Thyroid gland (tissue), 4 donors: ENCODE measurements at places on chromosomes 13 and 19.
A peak's percentile ranks its signal among the peaks of the same experiment; 100 is the strongest.

DNA sequence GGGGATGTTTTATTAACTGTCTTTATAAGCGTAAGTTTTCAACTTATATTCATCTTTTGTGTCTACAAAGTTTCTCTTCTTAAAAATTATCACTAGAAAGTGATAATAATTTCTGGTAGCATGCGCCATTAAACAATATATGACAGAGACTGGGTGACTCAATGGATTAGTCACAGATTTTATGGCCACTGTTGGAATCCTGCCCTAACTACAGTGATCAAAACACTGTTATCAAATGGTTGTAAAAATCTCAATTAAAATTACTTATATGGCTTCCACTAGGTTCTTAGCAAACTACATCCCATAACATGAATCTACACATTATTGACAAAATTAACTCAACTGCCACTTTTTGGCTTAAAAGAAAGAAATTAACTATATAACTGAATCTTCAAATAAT is 350.0 kb downstream of the DACH1 start:
- no peak for DNase-seq

DNA sequence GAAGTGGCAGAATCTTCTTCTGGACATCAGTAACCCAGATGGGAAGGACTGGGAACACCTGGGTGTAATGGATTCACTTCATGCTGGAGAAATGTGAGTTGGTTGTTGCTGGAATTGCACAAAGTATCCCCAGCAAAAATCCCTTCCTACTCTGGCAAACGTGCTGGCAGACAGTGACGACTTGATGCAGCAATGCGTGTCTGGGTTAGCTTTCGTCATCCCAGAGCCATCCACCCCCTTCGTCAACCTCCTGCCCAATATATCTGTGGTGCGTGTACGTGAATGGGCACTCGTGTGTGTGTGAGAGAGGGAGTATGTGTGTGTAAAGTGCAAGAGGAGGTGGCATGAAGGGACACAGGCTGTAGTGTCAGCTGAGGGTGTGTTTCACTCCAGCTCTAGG is 70.9 kb downstream of the TM9SF2 start:
- DNase-seq = no peak

DNA sequence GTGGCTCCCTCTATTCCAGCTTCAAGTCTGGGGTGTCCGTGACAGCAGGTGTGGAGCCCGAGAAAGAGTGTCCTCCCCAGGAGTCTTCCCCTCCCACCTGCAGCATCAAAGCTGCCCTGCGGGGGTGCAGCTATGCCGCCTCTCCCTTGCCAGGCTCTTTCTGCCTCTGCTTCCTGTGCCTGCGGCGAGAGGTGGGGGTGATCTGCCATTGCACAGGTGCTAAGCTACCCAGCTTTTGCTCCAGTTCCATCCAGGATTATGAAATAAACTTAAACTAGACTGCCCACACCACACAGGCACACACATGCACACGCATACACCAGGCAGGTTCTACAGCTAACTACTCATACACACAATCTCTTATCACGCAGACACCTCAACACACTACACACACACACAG is 104.7 kb upstream of the CLDN10 start:
- no peak for DNase-seq

GRCh38 chr19:10321874-10322835 is 6.3 kb upstream of the FDX2 start:
- no peak for DNase-seq

DNA sequence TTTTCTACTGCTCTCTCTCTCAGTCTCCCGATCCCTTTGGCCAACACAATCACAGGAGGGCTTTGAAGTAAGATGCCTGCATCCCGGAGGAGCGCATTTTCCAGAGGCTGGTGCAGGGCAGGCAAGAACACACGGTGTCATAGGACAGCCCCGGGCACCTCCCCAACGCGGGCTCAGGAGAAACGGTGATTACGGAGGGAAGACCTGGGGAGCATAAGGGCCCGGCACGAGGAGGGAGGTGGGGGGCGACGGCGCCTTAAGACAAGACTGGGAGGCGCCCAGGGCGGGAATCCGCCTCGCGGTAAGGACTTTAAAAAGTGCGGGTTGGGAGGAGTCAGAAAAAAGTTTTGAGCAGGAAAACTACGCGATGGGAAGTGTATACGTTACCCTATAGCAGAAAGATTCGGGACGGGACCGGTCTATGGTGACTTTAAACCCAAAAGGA is 18.7 kb upstream of the ZNF888 start:
- peak; percentile 43 for DNase-seq

DNA sequence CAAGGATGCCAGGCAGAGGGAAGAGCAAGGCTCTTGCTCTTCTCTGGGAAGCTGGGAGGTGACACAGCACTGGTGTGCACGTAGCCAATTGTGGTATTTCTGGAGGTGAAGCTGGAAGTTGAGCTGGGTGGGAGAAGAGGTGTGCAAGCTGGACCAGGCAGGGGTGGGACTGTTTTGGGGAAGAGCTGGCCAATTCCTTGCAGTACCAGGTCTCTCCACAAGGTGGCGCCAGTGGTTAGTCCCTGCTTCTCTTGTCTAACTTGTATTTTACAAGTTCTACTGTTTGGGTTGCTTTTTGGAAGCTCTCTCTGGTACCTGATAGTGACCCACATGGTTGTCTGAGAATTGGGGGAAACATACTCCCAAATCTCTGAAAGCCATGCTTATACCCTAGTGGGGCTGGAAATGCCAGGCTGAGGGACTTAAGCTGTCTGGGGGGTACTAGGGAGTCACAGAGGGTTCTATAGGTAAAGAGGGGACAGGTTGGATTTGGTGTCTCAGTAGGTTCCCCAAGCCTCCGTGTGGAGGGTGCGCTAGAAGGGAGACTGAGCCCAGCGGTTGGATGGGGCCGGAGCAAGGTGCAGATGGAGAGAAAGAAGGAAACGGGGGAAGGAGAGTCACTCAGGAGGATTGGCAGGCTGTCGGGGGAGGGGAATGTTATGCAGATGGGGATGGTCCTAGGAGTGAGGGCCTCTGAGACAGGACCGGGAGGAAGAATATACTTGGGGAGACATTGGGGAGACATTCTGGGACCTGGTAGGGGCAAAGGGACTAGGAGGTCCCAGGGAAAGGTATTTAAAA is 3.0 kb downstream of the HPN start:
- DNase-seq = no peak

DNA sequence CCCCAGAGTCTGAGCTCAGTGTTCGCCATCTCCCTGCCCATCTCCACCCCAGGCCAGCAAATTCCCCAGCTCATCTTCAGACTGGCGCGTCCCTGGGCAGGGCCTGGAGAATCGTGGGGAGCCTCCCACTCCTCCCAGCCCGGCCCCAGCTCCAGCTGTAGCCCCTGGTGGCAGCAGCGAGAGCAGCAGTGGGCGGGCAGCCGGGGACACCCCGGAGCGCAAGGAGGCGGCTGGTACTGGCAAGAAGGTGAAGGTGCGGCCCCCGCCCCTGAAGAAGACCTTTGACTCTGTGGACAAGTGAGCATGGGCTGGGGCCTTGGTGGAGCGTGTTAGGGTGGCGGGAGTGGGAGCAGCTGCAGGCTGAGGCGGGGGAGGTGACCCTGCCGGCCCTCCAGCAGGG is 8.4 kb upstream of the PRR19 start:
- DNase-seq = no peak

DNA sequence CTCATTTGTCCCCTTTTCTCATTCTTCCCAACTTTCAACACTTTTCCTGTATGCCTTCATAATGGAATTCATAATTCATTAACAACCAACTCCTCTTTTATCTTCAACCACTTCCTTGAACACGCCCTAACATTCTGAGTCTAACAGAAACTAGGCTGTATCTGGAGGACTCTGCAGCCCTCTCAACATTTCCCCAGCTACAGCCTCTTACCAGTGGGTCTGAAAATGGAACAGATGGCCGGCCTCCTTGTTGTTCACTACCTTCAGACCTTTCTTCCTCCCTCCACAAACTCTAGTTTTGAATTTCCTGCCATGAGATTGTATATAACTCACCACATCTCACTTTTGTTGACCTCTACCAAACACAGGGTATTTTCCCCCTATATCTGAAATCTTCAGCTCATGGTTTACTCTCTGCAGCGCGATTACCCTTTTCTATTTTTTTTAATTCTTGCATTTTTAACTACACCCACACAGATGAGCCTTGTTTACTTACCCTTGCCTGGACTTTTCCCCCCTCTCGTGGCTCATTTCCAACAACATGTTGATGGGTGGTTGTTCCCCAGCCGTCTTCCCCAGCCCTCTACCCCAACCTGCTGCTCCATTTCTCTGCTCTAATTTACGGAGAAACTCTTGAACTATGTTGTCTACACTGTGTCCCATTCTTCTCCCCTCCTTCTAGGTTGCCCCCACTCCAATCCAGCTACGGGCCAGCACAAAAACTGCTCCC is 846 bp downstream of the ZNF790 start:
- peak; percentile 4 for DNase-seq

DNA sequence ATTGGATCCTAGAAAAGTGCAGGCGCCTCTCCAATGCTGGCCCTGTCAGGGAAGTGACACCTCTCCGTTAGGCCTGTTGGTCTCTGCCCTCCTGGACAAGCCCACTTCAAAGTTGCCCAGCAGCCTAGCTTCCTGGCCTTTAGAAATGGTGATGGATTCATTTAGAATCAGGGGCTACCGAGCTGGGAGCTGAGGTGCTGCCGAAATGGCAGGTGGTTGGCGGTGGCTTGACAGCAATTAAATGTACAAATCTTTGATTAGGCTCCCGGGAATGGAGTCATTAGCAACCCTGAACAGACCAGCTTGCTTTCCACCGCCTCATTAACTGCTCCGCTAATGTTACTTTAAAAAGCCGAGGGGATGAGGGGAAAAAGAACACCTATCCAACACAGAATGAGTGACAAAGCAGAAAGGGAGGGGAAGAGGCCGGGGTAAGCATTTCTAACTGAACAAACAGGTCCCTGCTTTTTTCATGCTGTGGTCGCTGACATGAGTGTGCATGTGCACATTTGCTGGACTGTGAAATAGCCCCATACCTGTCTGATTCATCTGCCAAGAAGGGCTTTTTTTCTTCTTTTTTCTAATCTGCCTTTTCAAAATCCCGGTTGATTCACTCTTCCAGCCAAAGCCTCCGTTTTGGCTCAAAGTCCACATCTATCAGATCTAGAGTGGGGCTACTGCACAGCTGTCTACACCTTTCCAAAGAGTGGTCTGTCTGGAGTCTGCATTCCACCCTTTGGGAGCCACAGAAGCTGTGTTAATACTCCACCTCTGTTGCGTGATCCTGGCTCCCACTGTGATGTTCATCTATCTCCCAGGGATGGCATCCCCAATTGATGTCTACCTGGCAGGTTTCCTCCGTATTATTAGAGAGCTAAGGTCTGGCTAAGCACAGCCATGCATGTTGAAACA is 431.9 kb downstream of the COG6 start:
- DNase-seq = peak; percentile 29

- DNase-seq = peak; percentile 31
Measured at GRCh38 chr19:47514151-47514868, 553 bp downstream of the NAPA start.

DNA sequence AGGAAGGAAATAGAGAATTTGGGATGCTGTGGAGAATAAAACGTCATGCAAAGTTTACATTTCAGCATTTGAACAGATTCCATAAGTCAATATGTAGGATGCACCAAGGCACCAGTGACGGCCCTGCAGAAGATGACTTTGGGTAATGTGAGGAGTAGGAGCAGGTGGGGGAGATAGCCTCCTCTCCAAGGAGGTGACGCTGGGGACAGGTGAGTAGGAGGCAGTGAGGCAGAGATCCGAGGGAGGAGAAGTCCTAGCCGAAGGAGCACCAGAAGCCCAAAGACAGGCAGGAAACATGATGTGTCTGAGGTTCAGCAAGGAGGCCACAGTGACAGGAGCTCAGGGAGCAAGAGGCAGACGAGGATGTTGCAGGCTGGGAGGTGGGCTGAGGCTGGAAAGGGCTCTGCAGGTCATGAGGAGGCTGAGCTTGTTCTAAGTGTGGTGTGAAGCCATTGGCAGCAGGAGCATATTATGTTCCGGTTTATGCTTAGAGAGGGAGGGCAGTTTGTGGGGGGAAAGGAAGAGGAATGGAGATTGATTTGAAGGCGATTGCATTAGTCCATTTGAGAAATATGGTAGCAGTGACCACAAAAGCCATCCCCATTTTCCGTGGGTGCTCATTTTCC is 55.7 kb upstream of the C1QTNF9 start:
- DNase-seq = no peak

- DNase-seq = peak; percentile 60
Measured at GRCh38 chr19:41376241-41376997, at the start of gene TMEM91. Gene TMEM91 (plus strand): TSS chr19:41376533. CDS start chr19:41378310, 1,777 bp downstream.

- no peak for DNase-seq
Measured at GRCh38 chr13:82719987-82720386, 1162.3 kb downstream of the SLITRK1 start.

DNA sequence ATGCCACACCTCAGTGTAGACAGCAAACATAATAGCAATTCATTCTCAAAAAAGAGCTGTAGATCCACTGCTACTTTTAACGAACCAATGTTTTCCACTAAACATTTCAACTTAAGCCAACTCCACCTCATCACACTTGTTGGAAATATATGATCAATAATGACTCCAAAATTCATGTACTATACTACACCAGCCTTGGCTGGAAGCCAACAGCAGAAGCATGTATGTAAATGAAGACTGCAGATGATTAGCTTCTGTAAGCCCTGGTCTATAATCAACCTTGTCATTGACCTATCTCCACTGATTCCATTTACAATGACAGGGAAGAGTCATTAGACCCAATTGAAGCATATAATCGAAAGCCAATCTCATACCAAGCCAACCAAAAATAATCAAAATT is 71.7 kb downstream of the STK24 start:
- DNase-seq = no peak

- no peak for DNase-seq
Measured at GRCh38 chr19:42064432-42064831, 5.6 kb downstream of the GRIK5 start.

- DNase-seq = no peak
Measured at GRCh38 chr13:108003626-108004025, 211.7 kb downstream of the LIG4 start.
